Caco-2 (cell line): ENCODE measurements at places on chromosomes 11 and 22. TPM values are rescaled to one million over a fixed set of nuclear protein-coding genes. Genes with fewer than 3 reads are reported as not detected.

Gene TMPRSS5
- total RNA-seq = 2.4 and 2.7 TPM in 2 replicates

Gene TMEM191B
- 8.6 and 9.6 TPM in 2 replicates for total RNA-seq

Gene MS4A3
- not detected in 2 replicates for total RNA-seq

GRCh38 chr22:37909766-37910165 is 3.7 kb downstream of the MICALL1 start:
- H3K36me3 ChIP-seq = no peaks in the 10 kb centered on the region
- H3K4me1 ChIP-seq = peaks cover 22% of the 10 kb centered on the region
- H3K27me3 ChIP-seq = no peaks in the 10 kb centered on the region
- DNase-seq = no peak

DNA sequence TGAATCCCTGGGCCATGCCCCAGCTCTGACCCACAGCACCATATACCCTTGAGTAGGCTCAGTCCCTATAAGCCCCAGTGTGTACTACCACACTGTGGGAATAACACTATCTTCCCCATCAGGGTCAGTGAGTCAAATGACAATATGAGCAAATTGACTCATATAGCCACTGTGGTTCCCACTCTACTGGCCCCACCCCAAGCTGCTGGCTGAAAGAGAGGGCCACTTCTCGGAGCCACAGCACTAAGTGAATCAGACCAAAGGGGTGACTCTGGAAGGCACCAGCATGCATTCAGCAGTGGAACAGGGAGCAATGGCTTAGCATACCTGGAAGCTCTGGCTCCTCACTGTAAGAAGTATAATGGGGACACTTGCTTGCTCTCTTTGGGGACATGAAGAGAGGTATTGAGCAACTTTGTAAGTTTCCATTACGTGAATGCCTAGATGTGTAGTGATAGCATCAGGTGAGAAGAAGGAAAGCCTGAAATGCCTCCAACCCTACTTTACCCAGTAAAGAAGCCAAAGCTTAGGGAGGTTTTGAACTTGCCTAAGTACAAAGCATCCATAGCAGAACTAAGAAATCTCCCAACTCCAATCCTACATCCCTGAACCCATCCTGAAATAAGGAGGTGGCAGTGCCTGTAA is 13.5 kb downstream of the CD59 start:
- H3K4me1 ChIP-seq = peaks cover 28% of the 10 kb centered on the region
- H3K36me3 ChIP-seq = no peaks in the 10 kb centered on the region; the same call in 1 of the 2 replicates
- DNase-seq = no peak
- no peaks in the 10 kb centered on the region for H3K27me3 ChIP-seq

GRCh38 chr11:45247433-45247832 is 38.7 kb downstream of the SYT13 start:
- no peaks in the 10 kb centered on the region for H3K27me3 ChIP-seq
- DNase-seq = no peak
- H3K4me3 ChIP-seq = no peak overlapping the region
- no peaks in the 10 kb centered on the region for H3K36me3 ChIP-seq
- peaks cover 7% of the 10 kb centered on the region; the same call in 1 of the 2 replicates for H3K4me1 ChIP-seq
- H3K27ac ChIP-seq = no peak overlapping the region

DNA sequence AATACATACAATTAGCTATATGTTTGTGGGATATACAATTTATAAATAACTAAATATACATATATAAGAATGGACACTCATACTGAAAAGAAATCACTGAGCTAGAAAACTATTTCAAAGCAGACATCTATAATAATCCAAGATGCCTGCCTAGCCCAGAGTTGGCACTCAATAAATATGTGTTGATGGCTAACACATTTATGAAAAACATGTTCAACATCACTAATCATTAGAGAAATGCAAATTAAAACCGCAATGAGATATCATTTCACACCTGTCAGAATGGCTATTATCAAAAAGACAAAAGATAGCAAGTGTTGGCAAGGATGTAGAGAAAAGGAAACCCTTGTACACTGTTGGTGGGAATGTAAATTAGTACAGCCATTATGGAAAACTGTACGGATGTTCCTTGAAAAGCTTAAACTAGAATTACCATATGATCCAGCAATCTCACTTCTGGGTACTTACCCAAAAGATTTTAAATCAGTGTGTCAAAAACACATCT is 29.8 kb downstream of the POU2AF1 start:
- no peak overlapping the region for H3K27ac ChIP-seq
- no peak for DNase-seq
- no peaks in the 10 kb centered on the region for H3K36me3 ChIP-seq
- no peak overlapping the region for H3K4me3 ChIP-seq
- H3K27me3 ChIP-seq = no peaks in the 10 kb centered on the region
